ENCODE measurements at places on chromosomes 6 and 20.
A peak's percentile ranks its signal among the peaks of the same experiment; 100 is the strongest.

DNA sequence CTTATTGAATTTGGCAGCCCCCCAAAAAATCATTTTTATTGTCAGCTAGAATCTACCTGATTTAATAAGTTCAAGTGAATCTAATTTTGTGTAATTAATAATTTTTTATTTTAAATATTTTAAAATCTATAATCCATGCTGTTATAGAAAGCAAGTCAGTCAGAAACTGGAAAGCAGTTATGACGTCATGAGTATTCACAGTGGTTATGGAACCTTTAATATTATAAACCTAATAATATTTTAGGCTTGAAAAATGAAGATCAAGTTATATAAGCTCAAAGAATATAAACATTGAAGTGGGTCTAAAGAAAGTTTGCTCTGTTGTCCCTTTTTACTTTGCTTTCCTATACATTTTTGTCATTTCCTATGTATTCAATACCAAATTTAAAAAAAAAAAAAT lies 1075.1 kb upstream of the EPHA7 start:
- DNase-seq, result no peak

DNA sequence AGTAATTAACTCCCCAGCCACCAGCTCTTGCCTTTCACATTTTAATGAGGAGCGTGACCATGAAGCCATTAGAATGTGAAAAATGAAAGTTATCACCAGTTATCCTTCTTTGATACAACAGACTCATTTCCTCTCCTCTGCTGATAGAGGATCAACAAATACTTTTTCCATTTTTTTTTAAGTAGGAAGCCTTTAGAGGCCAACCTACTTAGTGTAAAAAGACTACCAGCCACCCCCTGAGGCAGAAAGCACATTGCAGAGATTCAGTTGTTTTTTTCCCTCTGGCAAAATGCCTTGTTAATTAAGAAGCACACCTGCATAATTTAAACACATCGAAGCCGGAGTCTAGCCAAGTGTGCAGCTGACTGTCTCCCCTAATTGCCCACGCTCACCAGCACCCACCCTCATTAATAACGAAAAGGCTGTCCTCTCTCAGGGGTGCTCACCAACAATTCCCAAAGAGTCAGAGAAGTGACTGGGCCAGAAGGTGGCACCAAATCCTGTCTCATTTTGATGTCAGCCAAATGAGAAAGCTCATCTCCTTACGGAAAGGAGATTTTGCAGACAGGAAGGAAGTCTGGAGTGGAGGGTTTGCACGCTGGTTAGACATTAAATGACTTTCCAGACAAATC lies 60.9 kb upstream of the MC3R start:
- DNase-seq, result peak; percentile 40

GRCh38 chr6:7461416-7461815 lies 71.8 kb downstream of the RIOK1 start:
- no peak for DNase-seq

DNA sequence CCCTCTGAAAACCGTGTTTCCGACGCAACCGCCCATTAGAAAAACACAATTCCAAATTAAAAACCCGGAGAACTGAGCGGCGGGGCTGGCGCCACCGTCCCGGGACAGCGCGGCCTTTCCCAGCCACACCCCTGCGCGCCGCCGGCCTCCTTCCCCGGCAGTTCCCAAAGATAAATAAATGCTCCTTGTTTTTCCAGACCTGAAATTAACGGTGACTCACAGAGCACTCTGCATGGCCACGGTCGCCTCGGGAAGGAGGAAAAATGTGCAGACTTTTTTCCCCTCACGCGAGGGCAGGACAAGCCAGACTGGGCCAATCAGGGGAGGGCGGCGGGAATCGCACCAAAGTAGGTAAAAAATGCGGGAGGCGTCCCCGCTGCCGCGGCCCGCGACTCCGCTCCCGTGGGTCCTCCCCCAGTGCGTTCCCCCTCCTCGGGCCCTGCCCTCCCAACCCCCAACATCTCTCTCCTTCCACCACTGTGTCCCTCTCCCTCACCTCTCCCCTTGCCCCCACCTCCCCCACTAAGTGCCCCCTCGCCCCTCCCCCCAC lies 828 bp upstream of the DSTN start:
- DNase-seq, result peak; percentile 72

Measured in iPS-NIHi11 (cell line).